Left lobe of liver (tissue), 2 donors: ENCODE measurements at places on chromosomes 1 and 21.
A peak's percentile ranks its signal among the peaks of the same experiment; 100 is the strongest.

DNA sequence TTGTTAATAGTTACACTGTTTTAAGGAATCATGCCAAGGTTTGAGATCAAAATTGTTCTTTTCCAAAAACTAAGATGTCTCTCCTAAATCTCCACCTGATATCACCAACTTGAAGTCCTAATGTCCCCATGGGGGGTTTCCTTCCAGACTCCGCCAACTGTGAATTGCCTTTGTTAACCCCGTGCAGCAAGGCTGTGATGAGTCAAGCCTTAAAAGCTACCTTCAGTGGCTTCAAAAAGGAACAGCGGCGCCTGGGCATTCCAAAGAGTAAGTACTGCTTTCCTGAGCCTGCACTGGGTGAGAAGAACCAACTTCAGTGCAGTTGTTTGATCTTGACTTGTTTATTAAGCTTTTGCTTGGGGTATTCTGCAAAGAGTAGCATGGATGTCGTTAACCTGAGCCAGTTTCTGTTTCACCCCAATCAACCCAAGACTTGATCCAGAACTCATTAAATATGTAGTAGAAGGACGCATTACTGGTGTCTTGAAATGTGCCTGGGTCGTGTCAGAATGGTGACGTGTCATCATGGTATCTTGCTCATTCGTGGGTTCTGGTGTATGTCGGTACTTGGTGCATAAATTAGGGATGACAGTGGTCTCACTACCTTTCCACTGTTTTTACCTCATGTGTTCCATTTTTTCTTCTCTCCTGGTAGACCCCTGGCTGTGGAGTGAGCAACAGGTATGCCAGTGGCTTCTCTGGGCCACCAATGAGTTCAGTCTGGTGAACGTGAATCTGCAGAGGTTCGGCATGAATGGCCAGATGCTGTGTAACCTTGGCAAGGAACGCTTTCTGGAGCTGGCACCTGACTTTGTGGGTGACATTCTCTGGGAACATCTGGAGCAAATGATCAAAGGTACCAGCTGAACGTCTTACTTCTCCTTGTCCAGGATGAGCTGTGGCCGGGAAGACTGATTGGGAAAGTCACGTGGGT lies 8.7 kb downstream of the ETS2 start:
- no peak for DNase-seq

GRCh38 chr1:77288275-77288674 lies 6.5 kb downstream of the AK5 start:
- no peak for DNase-seq

- DNase-seq, result no peak
Observed at GRCh38 chr1:13494025-13494424, 19.8 kb downstream of the LRRC38 start.

- no peak for DNase-seq
Observed at GRCh38 chr1:98906361-98906760, 98.3 kb downstream of the PLPPR5 start.

GRCh38 chr1:93681101-93681988 lies at the start of gene BCAR3:
Gene BCAR3, minus strand, starts transcription at chr1:93681837. Its CDS starts 6,907 bp downstream, at chr1:93674930.
- peak; percentile 71 for DNase-seq

DNA sequence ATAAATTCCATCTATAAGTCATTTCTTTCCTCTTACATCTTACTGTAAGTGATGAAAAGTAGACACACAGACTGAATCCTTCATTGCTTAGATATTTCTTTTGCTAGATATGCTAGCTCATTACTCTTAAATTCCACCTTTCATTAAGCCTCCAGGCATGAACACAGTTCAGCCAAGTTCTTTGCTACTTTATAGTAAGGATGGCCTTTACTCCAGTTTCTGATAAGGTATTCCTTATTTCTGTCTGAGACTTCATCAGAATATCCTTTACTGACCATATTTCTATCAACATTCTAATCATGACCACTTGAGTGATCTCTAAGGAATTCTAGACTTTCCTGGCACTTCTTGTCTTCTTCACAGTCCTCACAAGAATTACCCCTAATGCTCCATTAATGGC lies 191.7 kb upstream of the KCTD3 start:
- DNase-seq, result no peak

DNA sequence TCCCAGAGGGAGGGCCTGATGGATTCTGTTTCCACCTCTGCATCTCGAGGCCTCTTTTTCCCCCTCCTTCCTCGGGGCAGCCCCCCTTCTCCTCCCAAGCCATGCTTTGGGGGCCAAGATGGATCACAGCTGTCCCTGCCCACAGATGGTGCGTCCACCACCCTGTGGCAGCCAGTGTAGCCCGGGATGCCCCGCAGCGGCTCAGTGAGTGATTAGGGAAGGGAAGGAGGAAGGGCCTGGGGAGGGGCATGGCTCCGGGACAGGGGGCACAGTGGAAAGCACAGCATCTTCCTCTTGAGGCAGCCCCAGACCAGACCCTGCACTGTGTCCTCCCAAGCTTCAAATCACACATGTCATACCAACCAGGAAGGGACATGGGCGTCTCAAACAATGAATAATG lies 622.4 kb downstream of the MATN1 start:
- no peak for DNase-seq

- no peak for DNase-seq
Observed at GRCh38 chr1:161206411-161207140, 4.4 kb downstream of the NDUFS2 start.

- DNase-seq, result no peak
Observed at GRCh38 chr1:108643492-108644335, 17.2 kb downstream of the HENMT1 start.

DNA sequence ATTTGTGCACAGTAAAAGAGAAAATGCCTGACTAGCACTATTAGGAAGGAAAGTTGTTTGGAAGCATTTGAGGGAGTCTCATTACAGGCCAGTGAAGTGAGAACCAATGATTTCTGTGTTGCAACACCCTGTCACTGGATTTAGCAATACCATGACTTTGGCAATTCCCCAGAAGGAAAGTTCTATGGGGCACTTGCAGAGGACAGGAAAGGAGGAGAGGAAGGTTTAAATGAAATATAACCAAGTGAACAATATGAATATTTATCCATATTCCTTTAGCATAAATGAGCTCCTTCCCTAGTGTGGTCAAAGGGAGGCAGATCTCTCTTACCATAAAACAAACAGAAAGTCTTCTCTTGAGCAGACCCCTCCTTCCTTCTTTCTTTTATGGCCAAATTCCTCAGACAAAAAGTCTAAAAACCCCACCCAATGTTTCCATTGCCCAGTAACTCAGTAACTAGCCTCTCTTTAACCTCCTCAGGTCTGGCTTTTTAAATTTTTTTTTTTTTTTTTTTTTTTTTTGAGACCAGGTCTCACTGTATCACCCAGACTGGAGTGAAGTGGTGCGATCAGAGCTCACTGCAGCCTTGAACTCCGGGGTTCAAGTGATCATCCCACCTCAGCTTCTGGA lies 5.5 kb downstream of the TLR5 start:
- peak; percentile 65 for DNase-seq

GRCh38 chr1:228837032-228837431 lies 101.8 kb downstream of the RHOU start:
- no peak for DNase-seq

DNA sequence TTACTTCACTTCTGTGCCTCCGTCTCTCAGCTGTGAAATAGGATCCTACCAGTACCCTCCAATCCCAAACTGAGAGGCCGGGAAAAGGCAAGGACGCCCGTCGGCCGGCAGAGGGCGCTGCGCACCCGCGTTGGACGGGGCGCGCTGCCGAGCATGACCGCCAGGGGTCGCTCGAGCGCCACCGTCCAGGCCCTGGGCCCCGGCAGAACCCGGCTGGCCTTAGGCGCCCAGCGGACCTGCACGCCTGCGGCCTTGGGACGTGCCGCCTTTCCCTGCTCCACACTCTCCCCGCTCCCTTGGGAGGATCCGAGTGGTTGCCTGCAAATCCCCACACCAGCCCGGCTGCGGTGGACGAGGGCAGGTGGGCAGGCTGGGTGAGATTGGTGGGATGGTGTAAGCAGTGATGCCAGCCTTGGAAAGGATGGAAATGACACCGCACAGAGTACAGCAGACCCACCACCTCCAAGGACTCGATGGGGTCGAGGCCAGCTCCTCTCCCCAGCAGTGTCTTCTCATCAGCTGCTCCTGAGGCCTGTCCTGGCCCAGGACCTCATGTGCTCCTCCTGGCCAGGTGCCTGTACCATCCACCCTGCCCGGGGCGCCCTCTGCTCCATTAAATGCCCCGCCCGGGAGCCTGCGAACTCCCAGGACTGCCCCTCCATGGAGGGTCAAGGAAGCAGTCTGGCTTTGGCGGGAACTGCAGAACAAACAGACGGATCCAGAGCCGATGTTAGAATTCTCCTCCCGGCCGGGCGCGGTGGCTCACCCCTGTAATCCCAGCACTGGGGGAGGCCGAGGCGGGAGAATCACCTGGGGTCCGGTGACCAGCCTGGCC lies 47.4 kb upstream of the LBR start:
- peak; percentile 81 for DNase-seq

- DNase-seq, result no peak
Observed at GRCh38 chr1:44119525-44119924, 904 bp downstream of the KLF17 start.

- peak; percentile 32 for DNase-seq
Observed at GRCh38 chr1:53589043-53589887, 130.1 kb downstream of the DMRTB1 start.

GRCh38 chr1:152186556-152187285 lies 27.7 kb upstream of the RPTN start:
- DNase-seq, result no peak

DNA sequence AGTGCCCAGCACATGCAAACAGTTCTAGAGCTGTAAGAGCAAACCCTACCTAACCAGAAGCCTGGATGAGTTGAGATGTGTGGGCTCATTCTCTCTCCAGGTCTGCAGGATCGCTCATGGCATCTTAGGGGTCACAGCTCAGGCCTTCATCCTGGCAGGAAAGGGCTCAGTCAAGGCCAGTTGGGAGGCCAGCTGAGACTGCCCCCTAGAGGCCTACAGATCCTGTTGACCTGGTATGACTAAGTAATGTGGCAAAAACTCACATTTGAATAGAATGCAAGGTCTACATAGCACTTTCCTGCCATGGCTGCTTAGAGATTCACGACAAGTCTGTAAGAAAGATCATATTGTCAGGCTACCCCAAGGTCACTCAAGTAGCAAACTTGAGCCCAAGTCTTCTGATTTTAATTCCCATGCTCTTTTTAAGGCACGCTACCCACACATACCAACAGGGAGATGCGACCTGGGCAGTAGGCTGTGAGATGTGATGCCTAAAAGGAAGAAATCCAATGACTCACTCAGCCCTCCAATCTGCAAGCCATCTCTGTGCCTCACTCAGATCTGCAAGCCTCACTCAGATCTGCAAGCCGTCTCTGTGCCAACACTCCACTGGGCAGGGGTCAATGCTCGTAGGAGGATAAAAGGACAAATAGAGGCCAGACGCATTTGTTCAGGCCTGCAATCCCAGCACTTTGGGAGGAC lies 5.1 kb upstream of the CAPN8 start:
- DNase-seq, result peak; percentile 51

DNA sequence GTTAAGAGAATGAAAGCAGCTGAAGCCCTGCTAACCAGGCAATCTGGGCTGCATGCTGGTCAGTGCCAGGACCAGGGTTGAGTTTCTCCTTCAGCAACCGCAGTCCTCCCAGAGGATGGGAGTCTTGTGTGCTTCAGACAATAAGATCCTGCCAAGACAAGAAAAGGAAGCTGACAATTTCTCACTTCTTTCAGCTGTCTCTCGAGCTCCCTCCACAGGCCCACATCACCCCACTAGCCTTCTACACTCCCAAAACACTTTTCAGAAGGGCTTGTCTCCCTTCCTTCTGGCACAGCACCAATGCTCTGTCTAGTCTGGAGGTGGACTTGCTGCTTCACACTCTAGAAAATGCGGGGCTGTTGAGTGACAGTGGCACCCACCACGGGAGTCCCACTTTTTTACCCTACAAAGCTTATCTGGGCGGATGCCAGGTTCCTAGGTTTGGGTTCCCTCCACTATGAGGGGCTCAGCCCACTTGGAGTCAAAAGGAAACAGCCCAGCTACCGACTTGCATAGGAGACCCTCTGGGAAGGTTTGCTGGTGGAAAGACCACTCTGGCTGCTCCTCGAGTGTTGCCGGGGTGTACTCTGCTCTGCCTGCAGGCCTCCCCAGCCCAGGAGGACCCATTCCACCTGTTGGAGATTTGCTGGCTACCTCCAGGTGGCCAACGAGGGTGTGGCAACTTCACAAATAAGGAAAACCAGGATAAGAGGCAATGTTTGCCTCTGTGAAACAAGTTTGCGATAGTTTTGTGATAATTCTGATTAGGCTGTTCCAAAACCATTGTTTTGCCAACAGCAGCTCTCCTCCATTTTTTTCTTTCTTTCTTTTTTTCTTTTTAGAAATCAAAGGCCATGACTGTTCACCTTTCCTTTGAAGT lies 68.9 kb downstream of the TENT5C start:
- DNase-seq, result no peak

DNA sequence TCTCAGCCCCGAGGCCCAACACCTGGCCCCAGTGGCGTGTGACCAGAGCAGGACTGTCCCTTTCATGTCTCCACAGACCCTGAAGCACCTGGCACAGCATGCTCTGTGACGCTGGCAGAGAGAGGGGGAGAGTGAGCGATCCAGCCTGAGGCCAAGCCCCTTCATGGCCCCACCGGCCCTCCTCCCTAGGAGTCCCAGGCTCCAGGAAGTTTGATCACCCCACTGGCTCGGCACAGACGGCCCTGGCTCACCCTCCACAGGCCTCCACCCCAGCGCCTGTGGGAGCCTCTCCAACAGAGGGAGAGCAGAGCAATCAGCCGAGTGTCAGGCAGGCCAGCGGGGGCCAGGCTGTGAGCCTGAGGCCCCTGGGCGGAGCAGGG lies 11.0 kb downstream of the SH3BGRL3 start:
- DNase-seq, result no peak

DNA sequence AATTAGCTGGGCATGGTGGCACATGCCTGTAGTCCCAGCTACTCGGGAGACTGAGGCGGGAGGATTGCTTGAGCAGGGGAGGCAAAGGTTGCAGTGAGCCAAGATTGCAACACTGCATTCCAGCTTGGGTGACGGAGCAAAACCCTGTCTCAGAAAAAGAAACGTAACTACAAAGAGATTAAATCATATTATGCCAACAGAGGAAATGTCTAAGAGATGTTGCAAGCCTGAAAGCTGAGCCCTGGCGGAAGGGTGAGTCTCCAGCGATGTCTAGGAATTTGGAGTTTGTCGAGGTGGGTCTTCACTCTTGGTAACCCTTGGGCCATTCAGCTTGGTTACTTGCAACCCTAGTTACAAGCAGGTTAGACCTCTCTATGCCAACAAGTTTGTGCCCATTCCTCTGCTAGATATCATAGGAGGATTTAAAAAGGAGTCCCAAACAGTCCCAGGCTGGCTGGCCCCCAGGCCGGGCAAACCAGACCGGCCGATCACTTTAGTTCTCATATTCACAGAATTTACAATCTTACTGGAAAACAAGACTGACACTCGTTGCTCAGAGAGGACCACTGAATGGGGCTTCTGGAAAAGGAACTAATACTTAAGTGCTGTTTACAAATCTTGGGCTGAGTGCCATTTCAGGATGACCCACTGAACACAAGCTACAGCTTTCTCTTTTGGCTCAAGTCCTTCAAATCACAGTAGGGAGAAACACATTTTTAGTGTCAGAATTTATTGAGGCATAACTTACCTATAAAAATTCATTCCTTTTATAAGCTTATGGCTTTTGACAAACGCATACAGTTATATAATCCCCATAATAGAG lies 27.1 kb downstream of the SLC30A1 start:
- no peak for DNase-seq

- DNase-seq, result no peak
Observed at GRCh38 chr1:94579876-94580294, 38.3 kb upstream of the F3 start.

GRCh38 chr1:207014728-207015127 lies 17.8 kb downstream of the C1orf116 start:
- DNase-seq, result no peak

GRCh38 chr1:85316321-85316720 lies 39.9 kb upstream of the BCL10 start:
- no peak for DNase-seq

GRCh38 chr1:226047495-226047894 lies 15.0 kb upstream of the H3-3A start:
- no peak for DNase-seq
